ENCODE measurements at places on chromosomes 16 and 17.

DNA sequence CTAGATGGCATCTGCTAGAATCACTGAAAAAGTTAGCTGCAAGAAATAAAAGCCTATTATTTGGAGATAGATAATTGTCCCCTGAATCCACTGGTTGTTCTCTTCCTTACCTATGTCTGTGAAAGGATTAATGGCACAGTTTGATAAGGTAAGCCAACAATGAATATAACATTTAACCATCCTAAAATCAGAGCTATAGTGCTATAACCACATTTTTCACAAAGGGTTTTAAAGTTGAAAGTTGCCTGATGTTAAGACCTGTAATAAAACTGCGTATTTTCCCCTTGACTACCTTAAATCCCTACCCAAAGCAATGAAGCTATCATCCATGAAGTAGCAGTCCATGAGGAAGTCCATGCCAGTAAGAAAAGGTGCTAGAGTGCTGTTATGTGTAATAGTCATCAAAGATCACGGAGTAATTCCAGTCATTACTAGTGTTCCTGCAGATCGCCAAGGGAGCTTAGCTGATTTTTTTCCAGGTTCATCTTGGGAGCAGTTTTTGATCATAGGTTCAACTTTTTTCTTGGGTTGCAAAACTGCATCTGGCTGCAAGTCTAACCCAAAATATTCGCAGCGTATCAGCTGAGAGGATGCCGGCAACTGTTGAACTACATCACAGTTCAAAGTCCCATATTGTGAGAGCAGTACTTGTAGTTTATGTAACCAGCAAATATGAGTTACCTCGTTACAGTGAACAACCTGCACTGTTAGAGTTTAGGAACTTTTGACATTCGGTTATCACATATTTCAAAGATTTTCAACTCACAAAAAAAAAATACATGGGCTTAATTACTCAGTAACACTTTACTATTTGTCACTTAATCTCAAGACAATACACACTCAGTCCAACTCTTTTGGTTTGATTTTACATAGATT, 18.2 kb upstream of the RSL1D1 start:
- H3K27ac ChIP-seq: peak overlapping the region; percentile 40
- no peaks in the 10 kb centered on the region for H3K27me3 ChIP-seq
- H3K4me3 ChIP-seq: no peak overlapping the region
- peaks cover 14% of the 10 kb centered on the region for H3K36me3 ChIP-seq
- DNase-seq: no peak

- H3K27ac ChIP-seq: no peak overlapping the region
- no peak overlapping the region for H3K4me3 ChIP-seq
- H3K27me3 ChIP-seq: no peaks in the 10 kb centered on the region
- DNase-seq: no peak
- no peaks in the 10 kb centered on the region for H3K36me3 ChIP-seq
- H3K4me1 ChIP-seq: no peaks in the 10 kb centered on the region
Measured at GRCh38 chr17:38329808-38330730, 13.7 kb downstream of the GPR179 start.

- H3K27me3 ChIP-seq: no peaks in the 10 kb centered on the region
- H3K4me1 ChIP-seq: no peaks in the 10 kb centered on the region
- DNase-seq: no peak
- no peak within 1 kb of the TSS for H3K27ac ChIP-seq
Measured at GRCh38 chr16:75206749-75207451, at the start of gene CTRB2. CTRB2 (minus strand) TSS chr16:75207161; CDS start chr16:75207141, 20 bp downstream.

- H3K4me3 ChIP-seq: peak overlapping the region; percentile 67
- peaks cover 15% of the 10 kb centered on the region for H3K4me1 ChIP-seq
- H3K36me3 ChIP-seq: no peaks in the 10 kb centered on the region
- no peak for DNase-seq
- H3K27ac ChIP-seq: no peak overlapping the region
Measured at GRCh38 chr17:79991140-79991923, 44.3 kb downstream of the TBC1D16 start.

DNA sequence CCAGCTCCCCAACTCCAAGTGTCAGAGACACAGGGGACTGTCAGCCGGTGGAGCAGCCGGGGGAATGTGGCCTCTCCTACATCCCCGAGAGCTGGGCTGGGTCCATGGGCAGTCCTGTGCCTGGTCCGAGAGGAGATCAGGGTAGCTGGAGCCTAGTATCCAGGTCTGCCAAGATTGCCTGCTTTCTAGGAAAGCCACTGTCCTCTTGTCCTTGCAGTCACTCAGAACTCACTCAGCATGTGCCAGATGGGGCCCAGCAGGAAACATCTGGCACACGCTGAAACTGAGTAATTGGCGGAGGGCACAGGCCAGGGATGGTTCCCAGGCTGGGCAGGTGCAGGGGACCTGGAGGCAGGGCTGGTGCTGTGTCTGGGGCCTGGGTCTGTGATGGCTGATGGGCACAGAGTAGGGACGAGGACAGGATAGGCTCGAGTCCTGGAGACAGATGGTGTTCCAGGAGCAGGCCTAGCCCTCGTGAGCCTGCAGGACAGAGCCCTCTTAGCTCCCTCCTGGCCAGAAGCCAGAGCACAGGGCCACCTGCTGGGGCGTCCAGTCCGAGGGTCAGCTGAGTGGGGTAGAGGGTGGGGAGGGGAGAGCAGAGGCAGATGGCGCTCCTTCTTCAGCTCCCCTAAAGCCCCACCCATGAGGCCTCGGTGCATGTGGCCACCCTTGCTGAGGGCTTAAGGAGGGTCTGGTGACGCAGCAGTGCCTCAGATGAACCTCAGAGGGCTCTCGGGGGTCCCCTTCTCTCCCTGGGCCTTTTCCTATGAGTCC, 31.1 kb downstream of the ADCY7 start:
- no peaks in the 10 kb centered on the region for H3K4me1 ChIP-seq
- H3K4me3 ChIP-seq: no peak overlapping the region
- H3K27me3 ChIP-seq: no peaks in the 10 kb centered on the region

DNA sequence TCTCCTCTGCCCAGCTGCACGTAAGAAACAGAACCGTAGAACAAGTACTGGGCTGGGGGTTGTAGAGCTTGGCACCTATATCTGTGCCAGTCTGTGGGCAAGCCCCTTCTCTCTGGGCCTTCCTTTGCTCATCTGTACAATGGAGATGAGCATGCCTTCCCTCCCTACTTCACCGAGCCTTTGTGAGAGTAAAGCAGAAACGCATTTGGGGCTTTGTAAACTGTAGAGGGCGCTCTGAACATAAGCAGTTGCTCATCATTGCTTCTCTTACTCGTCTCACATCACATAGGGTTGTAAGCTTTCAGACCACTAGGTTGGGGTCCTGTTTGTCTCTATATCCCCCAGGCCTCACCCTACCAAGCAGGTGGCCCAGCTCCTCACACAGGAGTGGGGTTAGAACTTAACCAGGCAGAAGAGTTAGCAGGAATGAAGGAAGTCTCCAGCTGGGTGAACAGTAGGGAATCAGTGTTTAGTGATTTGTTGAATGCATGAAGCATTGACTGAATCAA, 15.1 kb downstream of the SAMD14 start:
- H3K4me3 ChIP-seq: no peak overlapping the region
- peaks cover 4% of the 10 kb centered on the region for H3K36me3 ChIP-seq
- H3K4me1 ChIP-seq: peaks cover 49% of the 10 kb centered on the region
- no peak for DNase-seq

Data from thoracic aorta (tissue), 2 donors.